ENCODE measurements at places on chromosomes 3 and 15.

DNA sequence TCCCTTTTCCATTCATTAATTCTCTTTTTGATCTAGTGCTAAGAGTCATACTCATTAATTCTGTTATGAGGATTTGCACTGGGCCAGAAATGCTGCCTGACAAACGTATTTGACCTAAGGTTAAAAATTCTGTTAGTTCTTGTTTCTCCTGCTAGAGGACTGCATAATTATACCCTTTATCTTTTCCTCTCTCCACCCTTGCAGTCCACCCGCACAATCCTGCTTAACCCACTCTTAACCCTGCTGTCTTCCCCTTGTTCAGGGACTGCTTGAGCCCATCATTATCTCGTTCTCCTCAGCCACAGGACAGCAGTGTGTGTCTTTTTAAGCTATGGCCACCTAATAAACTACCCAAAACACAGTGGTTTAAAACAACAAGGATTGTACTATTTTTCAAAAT, 31.1 kb upstream of the DYNC1LI1 start:
- no peak for DNase-seq

- no peak for DNase-seq
Observed at GRCh38 chr3:54955496-54955895, 27.6 kb upstream of the LRTM1 start.

- DNase-seq, result no peak
Observed at GRCh38 chr15:86178845-86179244, 99.2 kb downstream of the AGBL1 start.

GRCh38 chr3:162491952-162492351, 995.3 kb downstream of the OTOL1 start:
- DNase-seq, result peak; percentile 0

GRCh38 chr3:1252061-1252430, 159.2 kb downstream of the CNTN6 start:
- no peak for DNase-seq

DNA sequence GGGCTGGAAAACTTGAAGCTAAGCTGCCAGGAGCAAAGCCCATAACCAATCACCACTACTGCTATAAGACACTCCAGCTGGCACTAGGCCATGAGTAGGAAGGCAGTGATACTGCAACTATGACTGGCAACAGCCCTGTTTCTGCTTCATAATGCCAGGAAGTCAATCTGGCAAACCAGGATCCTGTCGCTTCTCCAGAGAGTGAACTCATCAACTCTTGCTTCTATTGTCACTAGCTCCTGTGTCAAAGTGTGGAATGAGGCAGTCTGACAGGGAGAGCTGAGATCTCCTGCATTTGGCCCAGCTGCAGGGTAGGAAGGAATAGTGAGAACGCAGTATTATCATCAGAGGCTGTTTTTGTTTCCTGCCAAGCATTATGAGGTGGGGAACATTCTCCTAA, 105.3 kb downstream of the CTNNB1 start:
- no peak for DNase-seq

DNA sequence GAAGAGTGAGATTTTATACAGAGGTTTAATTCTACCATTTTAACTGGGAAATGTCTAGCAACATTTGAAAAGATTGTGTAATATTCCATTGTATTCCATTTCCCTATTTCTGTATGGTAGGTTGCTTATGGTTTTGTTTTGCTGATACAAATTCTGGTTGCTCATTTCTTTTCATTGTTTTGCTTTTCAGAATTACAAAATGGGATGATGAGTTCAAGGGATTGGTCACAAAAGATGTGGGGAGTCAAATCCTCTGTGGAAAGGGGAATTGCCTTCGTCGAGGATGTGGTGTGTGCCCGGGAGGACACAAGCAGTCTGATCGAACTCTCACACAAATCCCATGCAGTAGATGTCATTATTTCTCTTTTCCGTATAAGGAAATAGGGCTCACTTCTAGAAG, 18.3 kb downstream of the SLCO3A1 start:
- DNase-seq, result no peak

DNA sequence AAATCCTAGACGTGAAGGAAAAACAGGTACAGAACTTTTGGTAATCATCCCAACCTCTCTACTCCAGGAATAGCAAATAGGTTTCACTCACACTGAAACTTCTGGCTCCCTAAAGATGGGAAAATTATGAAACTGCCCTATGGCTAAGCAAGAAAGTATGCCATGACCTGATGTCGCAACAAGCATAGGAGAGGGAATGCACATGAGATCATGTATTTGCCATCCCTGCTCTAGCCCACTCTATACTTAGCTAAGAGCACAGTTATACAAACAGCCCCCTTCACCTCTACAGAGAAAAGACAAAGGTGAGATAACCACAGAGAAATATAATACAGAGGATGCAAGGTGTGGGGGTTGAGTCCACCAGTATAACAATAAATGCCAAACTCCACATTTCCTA, 102.7 kb downstream of the TBC1D5 start:
- peak; percentile 32 for DNase-seq

GRCh38 chr3:130894130-130894985, 474 bp downstream of the ATP2C1 start:
- no peak for DNase-seq

DNA sequence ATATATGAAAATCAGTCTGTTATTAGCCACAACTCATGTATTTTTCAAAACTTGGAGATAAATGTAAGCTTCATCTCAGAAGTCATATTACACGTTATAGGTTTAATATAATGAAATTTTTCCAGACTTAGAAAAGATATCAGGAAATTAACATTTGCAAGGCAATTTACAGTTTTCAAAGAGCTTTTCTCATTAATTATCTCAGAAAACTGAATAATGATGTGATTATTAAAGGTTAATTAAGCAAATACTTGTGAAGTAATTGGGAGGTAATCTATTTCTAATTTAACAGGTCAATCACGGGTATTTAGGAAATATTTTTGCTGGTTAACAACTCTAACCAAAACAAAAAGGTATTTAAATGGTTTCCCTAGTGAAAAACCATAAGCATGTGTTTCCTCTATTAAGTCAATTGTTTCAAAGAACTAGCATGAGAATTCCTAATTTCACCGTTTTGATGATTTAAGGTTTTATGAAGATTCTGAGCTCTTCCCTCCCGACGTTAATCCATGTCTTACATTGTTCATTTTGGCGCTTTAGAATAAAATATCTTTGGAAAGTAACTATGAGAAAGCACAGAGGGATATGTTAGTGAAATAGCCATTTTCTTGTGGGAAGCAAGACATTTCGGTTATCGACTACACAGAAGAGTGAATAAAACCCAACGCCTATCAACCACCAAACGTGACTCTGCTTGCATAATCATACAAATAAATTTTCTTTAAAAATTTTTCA, 1.5 kb upstream of the NEO1 start:
- DNase-seq, result no peak

DNA sequence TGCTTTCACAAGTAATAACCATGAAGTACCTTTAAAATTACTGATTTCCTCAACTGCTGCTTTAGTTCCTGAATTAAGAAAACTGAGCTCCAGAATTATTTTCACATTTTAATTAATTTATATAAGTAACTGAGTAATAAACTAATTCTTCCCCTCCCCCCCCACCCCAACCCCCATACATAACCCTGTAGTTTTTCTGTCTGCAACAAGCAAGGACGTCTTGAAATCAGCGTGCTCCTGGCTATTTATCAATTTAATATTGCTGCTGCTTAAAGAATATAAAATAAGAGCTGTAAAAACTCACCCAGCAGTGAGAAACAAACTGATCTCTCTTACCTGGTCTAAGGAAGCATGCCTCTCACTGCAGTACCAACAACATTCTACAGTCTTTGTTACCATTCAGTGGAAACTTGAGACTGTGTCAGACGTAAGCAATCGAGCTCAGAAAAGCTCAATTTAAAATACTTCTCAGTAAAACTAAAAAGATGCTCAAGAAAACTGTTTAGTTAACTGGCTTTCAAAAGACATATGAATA, 121.0 kb downstream of the TFDP2 start:
- peak; percentile 85 for DNase-seq

DNA sequence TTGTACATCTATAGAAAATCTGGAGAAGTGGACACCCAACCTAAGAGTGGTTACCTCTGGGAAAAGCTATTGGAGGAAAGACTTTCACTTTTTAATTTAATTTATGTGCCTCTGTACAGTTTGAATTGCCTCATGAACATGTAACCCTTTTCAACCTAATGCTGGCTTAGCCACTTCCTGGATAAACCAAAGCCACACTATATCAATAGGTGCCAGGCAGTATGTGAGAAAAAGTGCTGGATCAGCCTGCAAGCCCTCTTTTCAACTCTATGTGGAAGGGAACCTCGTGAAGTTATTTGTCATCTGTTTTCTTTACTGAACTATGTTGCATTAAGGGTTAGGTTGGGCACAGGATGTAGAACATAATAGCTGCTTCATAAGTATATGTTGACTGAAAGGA, 9.3 kb upstream of the TOPAZ1 start:
- no peak for DNase-seq

GRCh38 chr3:12439161-12439940, 44.9 kb upstream of the TSEN2 start:
- no peak for DNase-seq

DNA sequence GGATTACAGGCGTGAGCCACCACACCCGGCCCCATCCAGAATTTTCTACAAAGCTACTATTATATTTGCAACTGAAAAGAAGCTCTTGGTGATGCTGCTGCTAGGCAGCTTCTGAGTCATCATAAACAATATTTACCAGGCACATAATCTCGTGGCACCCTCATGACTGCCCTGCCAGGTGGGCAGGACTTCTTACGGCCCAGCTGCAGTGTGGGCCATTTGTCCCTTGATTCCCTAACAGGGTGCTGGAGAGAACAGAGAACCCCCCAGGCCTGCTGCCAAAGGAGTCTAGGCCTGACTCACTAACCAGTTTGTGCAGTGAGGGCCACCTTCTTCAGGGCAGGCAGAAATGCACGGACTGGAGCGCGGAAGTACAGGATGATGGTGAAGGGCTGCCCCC, 4.9 kb downstream of the EPB42 start:
- DNase-seq, result no peak

- no peak for DNase-seq
Observed at GRCh38 chr3:139934613-139935015, 371 bp upstream of the CLSTN2 start.

GRCh38 chr3:138474163-138474562, 39.7 kb downstream of the ESYT3 start:
- DNase-seq, result no peak

- DNase-seq, result no peak
Observed at GRCh38 chr3:32531010-32531647, 28.5 kb upstream of the CMTM6 start.

Measured in astrocyte of the cerebellum (primary cell).